HFFc6 (cell line): ENCODE measurements at places on chromosomes 1 and 21.

DNA sequence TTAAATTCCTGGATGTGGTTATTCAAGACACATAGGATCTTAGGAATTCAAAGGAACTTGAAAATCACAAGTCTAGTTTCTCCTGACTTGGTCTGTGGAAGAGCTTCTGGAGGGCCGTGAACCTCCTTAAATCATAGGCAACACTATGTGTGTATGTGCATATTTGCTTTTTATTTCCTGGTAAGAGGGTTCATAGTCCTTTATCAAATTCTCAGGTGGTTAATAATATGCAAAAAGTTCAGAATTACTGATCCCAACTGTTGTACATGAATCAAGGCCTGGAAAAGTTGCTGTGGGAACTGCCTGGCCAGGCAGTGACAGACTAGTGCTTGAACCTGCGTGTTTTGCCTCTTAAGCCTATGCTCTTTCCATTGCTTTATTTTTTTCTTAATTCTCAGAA is 12.9 kb downstream of the MTR start:
- no peak for DNase-seq

DNA sequence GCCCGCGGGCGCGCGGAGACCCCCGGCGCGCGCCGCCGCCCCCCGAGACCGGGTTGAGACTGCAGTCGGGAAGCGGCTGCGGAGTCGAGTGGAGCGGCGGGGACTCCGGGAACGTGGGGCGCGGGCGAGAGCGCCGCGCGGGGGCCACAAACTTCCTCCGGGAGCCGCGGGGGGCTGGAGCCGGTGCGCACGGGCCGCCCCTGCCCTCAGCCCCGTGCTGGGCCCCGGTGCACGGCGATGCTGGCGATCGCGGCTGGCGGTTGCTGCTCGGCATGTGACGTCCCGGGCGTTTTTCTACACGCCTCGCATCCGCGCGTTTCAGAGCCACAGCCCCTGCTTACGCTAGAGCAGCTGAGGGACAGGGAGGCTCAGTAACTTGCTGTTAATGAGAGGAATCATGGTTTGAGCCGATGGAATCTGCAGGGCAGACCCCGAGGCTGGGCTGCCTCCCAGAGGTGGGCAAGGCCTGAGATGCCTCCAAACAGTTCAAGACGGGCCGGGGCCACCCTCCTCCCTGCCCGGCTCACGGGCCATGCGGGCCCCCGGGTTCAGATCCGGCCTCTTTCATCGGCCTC is 520 bp downstream of the TMEM201 start:
- DNase-seq = no peak

DNA sequence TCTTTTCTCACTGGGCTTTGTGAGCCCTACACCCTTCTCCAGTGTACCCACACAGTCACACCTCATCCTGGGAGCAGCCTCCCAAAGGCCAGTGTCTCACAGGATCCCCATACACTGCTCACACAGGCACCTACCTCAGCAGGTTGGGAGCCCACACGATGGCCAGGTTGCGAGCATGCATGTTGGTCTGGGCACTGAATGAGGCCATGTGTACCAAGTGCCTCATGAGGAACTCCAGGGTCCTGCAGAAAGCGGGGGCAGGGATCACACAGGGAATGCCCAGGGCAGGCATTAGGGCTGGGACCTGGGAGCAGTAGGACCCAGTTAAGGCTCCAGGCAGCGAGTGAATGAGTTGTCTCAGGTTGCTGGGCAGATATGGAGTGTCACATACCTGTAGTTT is 8.5 kb upstream of the USF1 start:
- DNase-seq = no peak

DNA sequence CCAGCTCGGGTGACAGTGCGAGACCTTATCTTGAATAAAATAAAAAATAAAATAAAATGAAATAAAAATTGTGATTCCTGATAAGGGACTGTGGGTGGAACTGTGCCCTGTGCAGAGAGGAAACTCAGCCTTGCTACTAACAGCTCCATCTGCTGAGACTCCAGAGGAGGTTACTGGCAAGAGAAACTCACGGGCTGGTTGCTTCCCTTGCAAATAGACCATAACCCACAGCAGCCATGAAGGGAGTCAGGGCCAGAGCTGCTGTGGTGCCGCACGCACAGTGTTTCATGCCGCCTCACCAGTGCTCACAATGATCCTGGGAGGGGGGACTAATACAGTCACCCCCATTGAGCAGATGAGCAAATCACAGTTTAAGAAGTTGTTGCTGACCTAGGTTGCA is 13.7 kb downstream of the ZBTB17 start:
- DNase-seq = no peak

GRCh38 chr1:237953238-237953637 is 62.5 kb upstream of the ZP4 start:
- DNase-seq = peak; percentile 6

- DNase-seq = no peak
These were observed 66.8 kb downstream of the GPR137B start for GRCh38 chr1:236209185-236209584.

DNA sequence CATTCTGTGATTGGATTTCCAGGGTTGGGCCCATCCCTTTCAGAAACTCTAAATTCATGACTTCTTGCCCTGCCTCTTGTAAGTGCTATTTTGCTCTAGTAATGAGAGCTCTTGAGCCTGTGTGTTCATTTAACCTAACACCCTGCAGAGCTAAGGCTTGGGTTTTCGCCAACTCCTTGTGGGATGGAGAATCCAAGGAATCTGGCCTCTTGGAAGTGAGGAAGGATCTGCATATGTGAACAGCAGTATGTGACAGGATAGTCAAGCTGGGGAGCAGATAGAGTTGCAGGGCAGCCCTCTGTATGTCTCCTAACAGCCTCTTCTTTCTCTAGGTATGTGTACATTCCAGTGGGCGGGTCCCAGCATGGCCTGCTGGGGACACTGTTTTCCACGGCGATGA is 258.9 kb downstream of the HHAT start:
- DNase-seq = no peak

DNA sequence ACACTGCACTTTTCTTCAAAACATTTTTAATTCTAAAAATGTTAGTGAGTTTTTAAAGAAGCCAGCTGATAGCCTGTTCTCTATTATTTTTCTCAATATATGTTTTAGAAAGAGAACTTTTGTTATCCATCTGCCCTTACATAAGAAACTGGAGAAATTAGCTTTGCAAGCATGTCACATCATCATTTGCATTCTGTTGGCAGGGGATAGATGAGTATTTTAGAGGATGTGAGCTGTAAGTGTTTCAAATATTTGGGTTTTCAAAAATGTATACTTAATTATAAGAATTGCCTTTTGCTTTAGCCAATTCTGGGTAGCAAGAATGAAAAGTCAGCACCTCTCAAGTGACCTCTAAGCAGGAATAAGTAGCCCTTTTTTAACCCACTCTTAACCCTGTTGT is 7.4 kb downstream of the NFIA start:
- DNase-seq = no peak

- no peak for DNase-seq
These were observed 199.9 kb downstream of the TNR start for GRCh38 chr1:175543447-175543846.

GRCh38 chr21:42680058-42680330 is 26.6 kb downstream of the PDE9A start:
- no peak for DNase-seq

- DNase-seq = no peak
These were observed 16.5 kb downstream of the MEGF6 start for GRCh38 chr1:3594706-3595377.

- no peak for DNase-seq
These were observed 304.6 kb downstream of the PTPRU start for GRCh38 chr1:29540801-29541357.

DNA sequence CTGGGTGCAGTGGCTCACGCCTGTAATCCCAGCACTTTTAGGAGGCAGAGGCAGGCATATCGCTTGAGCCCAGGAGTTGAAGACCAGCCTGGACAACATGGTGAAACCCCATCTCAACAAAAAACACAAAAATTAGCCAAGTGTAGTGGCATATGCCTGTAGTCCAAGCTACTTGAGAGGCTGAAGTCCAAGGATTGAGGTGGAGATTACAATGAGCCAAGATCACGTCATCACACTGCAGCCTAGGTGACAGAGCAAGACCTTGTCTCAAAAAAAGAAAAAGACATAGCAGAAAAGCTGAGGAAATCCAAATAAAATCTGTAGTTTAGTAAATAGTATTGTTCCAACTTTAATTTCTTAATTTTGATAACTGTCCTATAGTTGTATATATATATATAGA is 11.5 kb upstream of the ASH1L start:
- no peak for DNase-seq

DNA sequence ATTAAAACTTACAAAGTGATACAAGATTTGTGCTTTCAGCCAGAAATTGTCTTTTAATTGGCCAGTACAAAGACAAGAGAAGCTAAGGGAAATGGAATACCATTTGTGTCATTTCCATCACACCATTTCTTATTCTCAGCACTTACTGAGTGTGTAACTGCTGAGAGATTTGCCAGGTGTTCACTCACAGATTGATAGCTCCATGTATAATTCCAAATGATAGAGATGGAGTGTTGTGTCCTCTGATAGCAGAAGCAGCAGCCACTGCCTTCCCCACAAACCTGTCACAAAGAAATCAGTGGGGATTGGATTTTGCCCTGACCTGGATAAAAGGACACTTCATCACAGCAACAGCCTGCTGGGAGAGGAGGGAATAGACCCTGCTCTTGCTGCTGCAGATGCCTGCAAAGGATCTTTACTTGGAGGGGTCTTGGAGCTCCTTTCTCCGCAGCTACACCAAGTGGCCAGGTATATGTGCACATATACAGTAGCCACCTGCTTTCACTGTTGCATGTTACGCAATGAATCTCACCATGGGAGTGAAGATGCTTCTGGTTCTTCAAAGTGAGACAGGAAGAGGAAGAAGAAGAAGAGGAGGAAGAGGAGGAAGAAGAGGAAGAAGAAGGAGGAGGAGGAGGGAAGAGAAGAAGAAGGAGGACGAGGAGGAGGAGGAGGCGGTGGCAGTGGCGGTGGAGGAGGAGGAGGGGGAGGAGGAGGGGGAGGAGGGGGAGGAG is 78.7 kb upstream of the KCNJ15 start:
- no peak for DNase-seq

DNA sequence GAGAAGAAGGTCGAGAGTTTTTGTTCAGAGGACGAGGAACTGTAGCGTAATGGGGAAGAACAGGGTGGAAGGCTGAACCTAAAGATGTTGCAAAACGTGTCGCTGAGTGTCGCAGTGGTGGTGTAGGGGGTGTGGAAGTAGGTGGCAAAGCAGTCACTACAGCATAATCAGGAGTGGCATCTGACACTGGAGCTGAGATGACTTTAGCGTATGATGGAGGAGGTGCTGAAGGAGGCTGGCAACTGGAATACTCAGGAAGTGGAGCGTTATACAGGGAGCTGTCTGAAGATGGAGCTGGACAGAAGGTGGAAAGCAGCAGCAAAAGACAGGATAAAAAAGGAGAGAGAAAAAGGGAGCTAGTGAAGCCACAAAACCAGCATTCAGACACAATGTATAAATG is 89.9 kb upstream of the LBR start:
- no peak for DNase-seq

GRCh38 chr1:109993885-109994284 is 9.3 kb downstream of the AHCYL1 start:
- no peak for DNase-seq

GRCh38 chr1:62058956-62059355 is 135.7 kb upstream of the L1TD1 start:
- no peak for DNase-seq

GRCh38 chr1:170671629-170671963 is 7.7 kb downstream of the PRRX1 start:
- DNase-seq = no peak

DNA sequence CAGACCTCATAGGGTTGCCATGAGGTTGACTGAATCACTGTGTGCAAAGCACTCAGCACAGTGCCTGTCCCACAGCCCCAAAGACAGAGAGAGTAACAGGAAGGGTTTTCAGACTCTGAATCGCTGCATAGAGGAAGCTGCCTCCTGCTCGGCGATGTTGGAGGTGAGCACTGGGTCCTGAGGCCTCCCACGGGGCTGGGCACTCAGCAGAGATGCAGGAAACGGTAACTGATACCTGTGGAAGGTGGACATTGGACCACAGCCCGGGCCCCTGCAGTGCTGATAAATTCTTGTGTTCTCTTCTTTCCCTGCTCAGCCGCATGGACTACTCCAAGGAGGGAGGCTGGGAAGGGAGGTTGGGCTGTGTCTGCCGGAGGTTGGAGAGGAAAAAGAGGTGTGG is 389.7 kb downstream of the PTPRU start:
- no peak for DNase-seq

DNA sequence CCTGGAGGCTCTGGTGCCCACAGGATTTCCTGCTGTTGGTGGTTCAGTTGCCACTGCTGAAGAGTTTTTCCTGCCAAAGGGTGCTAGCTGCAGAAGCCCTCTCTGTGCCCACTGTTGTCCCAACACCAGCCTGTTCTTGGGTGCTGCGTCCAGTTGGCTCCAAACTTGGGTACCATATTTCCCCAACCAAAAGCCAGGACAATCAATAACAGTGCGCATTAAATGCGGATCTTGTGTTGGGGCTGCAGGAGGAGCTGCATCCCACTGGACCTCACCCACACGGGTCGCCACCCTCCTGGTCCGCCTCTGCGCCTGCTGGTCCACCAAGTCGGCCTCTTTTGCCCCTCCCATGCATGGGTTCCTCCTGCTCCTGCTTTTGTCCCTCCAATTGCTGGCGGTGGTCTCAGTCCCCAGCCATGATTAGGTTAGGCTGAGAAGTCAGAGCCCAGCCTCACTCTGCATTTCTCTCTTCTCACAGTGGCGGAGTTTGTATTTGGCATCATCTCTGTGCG is 9.8 kb downstream of the ABCG1 start:
- DNase-seq = no peak

DNA sequence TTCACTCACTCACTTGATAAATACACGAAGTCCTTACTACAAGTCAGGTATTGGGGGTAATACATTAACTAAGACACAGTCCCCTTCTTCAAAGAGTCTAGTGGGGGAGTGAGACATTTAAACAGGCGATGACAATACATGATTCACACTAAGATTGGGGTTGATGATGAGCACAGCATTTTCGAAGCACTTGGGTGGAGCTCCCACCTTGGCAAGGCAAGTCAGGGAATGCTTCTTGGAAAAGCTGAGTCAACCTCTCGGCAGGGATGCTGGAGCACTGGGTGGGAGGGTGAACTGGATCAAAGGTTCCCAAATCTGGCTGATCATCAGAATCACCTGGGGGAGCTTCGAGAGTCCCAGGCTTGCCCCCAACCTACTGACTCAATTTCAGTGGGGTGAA is 57.9 kb upstream of the ENAH start:
- DNase-seq = peak; percentile 38

DNA sequence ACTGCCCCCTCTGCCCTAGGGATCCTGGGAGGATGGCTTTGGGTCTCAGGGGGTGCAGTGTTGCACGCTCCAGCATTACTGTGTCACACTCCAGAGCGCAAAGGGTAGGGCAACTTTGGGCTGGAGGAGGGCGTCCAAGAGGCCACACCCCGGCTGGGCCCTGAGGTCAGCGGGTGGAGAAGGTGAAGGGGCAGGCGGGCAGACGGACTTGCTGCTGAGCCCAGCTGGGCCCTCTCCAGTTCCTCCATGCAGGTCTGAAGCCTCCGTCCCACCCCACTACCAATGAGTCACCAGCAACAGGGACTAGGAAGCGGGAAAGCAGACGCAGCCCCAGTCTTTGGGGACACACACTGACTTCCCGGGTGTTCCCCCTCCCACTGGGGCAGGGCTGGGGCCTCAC is 116.0 kb downstream of the CASZ1 start:
- DNase-seq = no peak

- DNase-seq = no peak
These were observed 76.9 kb upstream of the CCDC190 start for GRCh38 chr1:162937716-162938395.

GRCh38 chr1:6852136-6852890 is 67.1 kb downstream of the CAMTA1 start:
- DNase-seq = no peak

- no peak for DNase-seq
These were observed 108.5 kb upstream of the LRRC7 start for GRCh38 chr1:69459244-69459643.

GRCh38 chr1:84719543-84720217 is 29.4 kb upstream of the SSX2IP start:
- peak; percentile 64 for DNase-seq
